Activated naive CD4-positive, alpha-beta T cell treated with anti-CD3 and anti-CD28 coated beads for 36 hours (primary cell): ENCODE measurements at places on chromosomes 7 and 10. TPM values are rescaled to one million over a fixed set of nuclear protein-coding genes. Genes with fewer than 3 reads are reported as not detected.

Gene SPDYE8
- total RNA-seq: not detected

Gene GIMAP6
- 19.2 TPM for total RNA-seq

Gene TNS3
- total RNA-seq: 0.19 TPM

Gene AMPH
- 0.07 TPM for total RNA-seq

Gene ENTPD7
- total RNA-seq: 1.2 TPM

Gene PLOD3
- 18.8 TPM for total RNA-seq

Gene SPDYE11
- total RNA-seq: not detected

Gene SPDYE1
- total RNA-seq: not detected

Gene PON3
- not detected for total RNA-seq

Gene ZNF804B
- total RNA-seq: not detected

DNA sequence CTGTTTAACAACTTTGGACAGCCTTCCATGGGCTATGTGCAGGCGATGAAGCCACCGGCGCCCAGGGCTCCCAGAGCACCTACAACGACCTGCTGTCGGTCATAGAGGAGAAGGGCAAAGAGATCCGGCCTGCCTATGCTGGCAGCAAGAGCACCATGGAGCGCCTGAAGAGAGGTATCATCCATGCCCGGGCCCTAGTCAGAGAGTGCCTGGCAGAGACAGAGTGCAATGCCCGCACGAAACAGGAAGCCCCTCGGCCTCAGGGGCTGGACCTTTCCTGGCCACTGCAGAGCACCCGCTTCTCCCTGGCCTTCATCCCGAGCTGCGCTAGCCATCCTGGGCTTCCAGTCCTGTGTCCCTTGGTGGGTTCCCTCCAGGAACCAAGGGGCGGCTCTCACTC lies 497.0 kb upstream of the PHF14 start:
- DNase-seq: no peak
- H3K4me1 ChIP-seq: no peaks in the 10 kb centered on the region
- no peak overlapping the region for H3K4me3 ChIP-seq
- H3K27ac ChIP-seq: no peak overlapping the region
- H3K27me3 ChIP-seq: no peaks in the 10 kb centered on the region

GRCh38 chr7:136441835-136442234 lies 426.6 kb upstream of the CHRM2 start:
- H3K36me3 ChIP-seq: no peaks in the 10 kb centered on the region
- no peak for DNase-seq
- no peak overlapping the region for H3K27ac ChIP-seq
- no peaks in the 10 kb centered on the region for H3K27me3 ChIP-seq
- no peaks in the 10 kb centered on the region for H3K4me1 ChIP-seq

DNA sequence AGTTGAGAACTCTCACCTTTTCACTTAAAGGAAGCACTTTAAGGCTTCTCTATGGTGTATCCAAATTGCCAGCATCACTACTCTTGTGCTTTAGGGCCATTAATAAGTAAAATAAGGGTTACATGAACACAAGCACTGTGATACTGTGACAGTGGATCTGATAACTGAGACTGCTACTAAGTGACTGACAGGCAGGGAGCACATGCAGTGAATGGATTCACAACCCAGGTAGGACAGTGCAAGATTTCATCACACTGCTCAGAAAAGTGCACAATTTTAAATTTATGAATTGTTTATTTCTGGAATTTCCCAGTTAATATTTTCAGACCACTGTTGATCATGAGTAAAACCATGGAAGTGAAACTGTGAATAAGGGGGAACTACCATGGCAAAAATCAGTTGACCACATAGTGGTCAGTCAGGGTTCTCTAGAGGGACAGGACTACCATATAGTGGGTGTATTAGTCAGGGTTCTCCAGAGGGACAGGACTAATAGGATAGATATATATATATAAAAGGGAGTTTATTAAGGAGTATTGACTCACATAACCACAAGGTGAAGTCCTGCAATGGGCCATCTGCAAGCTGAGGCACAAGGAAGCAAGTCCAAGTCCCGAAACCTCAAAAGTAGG lies 20.9 kb upstream of the CYP51A1 start:
- H3K36me3 ChIP-seq: no peaks in the 10 kb centered on the region
- no peaks in the 10 kb centered on the region for H3K4me1 ChIP-seq
- H3K27me3 ChIP-seq: no peaks in the 10 kb centered on the region
- no peak for DNase-seq
- no peak overlapping the region for H3K27ac ChIP-seq

DNA sequence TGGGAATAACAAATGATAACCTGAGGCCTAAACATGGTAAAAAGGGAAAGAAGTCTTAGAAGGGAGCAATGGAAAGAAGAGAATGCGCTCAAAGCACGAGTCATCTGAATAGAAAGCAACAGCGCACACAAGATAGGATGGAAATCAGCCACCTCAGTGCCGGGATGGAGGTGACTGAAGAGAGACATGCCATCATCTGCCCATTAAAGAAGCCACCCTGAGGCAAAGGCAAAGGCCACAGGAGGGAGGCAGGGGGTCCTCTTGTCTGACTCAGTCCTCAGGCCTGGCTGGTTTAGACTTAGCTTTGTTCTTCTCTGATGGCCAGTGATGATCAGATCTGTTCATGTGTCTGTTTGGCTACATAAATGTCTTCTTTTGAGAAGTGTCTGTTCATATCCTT lies 180.6 kb downstream of the CHCHD3 start:
- H3K4me1 ChIP-seq: peaks cover 10% of the 10 kb centered on the region
- no peak overlapping the region for H3K27ac ChIP-seq
- no peaks in the 10 kb centered on the region for H3K27me3 ChIP-seq
- H3K36me3 ChIP-seq: peaks cover 45% of the 10 kb centered on the region
- H3K4me3 ChIP-seq: no peak overlapping the region

DNA sequence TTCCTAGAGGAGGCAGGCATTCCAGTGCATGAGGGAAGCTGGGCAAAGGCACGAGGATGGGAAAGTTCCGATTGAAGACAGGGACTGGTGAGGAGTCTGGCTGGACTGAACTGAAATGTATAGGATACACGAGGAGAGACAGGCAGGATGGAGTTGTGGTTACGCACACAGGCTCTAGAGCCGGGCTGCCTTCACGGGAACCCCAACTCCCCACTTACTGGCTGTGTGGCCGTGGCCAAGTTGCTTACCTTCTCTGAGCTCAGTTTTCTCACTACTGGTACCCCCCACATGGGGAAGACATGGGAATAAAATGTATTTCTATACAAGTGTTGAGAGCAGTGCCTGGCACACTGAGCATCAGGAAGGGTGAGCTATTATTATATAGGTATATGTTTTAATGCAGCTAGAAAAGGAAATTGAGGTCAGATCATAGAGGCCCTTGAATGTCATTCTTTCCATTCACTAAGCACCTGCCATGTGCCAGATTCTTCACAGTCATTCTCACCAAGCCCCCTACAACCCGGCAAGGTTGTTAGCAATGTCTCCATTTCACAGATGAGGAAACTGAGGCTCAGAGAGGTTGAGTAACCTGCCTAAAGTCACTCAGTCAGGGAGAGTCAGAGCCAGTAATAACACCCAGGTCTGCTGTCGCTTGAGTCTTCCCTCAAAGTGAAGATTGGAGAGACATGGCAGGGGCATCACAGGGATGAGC lies 9.7 kb downstream of the CHST3 start:
- H3K27me3 ChIP-seq: no peaks in the 10 kb centered on the region
- H3K4me1 ChIP-seq: peaks cover 38% of the 10 kb centered on the region
- H3K4me3 ChIP-seq: no peak overlapping the region

- H3K36me3 ChIP-seq: no peaks in the 10 kb centered on the region
- H3K4me1 ChIP-seq: no peaks in the 10 kb centered on the region
- H3K4me3 ChIP-seq: no peak overlapping the region
- no peak for DNase-seq
- peaks cover 2% of the 10 kb centered on the region for H3K27me3 ChIP-seq
These were observed 139.8 kb upstream of the CDK13 start for GRCh38 chr7:39810204-39810642.

DNA sequence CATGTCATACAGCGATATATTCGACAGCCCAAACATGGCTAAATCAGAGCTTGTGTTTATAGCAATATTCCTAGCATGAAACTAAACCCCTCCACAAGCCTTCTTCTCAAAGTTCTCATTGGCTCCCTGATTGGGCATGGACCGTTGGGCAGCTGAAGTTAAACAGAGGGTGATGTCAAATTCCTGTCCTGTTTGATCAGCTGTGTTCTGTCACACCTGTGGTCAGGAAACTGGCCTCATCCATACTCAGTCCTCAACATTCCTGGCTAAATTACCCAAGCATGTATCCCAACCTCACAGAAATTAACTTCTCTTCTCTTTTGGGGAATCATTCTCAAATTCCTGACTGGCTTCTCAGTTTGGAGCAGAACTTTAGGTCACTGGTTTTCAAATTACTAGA lies 107.9 kb downstream of the ODAD2 start:
- DNase-seq: no peak
- no peaks in the 10 kb centered on the region for H3K36me3 ChIP-seq
- no peaks in the 10 kb centered on the region for H3K4me1 ChIP-seq

DNA sequence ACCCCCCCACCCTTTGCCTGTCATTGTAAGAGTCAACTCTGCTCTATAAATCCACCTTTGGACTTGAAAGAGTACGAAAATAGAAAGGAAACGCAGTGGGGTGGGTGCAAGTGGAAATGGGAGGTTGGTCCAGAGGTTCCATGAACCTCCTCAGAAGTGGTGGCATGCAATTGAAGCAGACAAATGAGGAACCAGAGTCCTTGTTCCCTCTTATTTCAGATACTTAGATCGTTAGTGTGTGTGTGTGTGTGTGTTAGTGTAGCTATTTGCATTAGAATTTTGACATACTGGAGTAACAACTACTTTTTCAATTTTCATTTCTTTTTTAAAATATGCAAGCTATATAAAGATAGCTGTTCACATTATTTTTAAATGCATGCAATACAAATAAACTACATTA lies 18.1 kb upstream of the TFAM start:
- H3K4me1 ChIP-seq: no peaks in the 10 kb centered on the region
- no peaks in the 10 kb centered on the region for H3K27me3 ChIP-seq
- H3K4me3 ChIP-seq: no peak overlapping the region

DNA sequence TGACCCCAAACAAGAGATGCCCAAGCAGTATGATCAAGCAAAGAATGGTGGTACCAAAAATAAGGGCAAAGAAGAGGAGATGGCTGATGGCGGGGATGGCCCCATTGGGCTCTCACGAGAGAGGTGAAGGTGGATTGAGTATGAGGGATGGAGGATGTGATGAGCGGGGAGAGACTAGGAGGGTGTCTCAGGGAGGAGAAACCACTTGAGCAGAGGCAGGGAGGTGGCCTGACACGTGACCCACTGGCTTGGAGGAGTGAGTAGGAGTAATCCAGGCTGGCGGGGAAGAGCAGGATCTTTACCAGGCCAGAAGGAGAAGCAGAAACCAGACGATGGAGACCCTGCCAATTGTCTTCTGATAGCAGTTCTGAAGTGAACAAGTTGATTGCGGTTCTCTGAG lies 33.3 kb upstream of the ATXN7L1 start:
- H3K27me3 ChIP-seq: no peaks in the 10 kb centered on the region
- H3K27ac ChIP-seq: no peak overlapping the region
- peaks cover 11% of the 10 kb centered on the region for H3K36me3 ChIP-seq
- no peak overlapping the region for H3K4me3 ChIP-seq

DNA sequence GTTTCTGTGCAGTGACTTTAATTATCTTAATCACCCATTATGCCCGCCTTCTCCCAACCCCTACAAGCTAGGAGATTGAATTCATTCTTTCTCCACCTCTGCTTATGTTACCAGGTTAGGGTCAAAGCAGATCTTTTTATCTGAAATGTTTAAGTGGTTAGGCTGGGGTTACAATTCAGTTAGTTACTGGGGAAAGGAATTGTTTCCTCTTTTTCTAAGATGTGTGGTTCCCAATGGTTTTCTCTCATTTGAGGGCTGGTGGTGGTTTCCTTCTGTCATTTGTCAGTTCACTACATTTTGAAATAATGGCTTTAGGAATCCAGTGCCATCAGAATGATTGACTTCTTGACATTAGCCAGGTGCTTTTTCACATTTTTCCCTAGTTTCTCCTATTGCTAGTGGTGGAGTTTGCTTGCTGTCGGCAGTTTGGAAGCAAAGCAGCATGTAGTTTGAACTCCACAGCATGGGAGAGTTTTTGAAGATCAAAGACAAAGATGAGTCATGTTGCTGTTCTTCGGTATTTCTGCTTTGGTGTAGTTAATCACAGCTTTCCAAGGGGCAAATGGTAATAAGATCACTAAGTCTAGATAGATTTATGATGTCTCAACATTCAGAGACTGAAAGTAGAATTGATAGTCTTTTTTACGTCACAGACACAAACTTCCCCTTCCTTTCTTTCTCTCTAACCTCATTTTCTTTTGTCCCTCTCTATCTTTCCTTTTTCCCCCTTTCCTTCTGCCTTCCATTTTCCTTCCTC lies 168.2 kb downstream of the SND1 start:
- H3K4me1 ChIP-seq: peaks cover 26% of the 10 kb centered on the region
- no peak overlapping the region for H3K4me3 ChIP-seq

DNA sequence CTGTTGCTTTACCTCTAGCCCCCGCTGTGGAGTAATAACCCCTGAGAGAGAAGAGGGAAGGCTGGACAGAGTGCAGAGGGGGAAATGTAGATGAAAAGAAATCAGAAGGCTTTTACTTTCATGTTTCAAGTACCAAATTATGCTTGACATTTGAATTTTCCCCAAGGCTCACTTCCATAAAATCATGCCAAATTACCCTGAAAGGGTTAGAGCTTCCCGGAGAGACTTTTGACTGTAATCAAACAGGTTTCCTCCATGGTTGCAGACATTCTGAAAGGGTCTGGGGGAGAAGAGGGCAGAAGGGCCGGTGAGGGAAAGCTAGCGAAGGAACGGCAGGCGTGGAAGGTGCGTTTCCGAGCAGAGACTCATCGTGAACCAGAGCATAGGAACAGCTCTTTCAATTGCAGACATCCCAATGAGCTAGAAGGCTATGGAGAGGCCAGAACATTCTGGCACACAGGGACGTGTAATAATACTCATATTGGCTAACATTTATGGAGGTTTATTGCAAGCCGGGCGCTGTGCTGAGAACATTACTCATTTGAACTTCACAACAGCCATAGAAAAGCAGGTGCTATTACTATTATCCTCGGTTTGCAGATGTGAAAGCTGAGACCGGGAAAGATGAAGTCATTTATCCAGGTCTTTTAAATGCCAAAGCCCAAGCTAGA lies 620.8 kb upstream of the AUTS2 start:
- no peak overlapping the region for H3K4me3 ChIP-seq
- no peaks in the 10 kb centered on the region for H3K4me1 ChIP-seq
- H3K27ac ChIP-seq: no peak overlapping the region
- H3K36me3 ChIP-seq: peaks cover 3% of the 10 kb centered on the region
- no peak for DNase-seq

- H3K27me3 ChIP-seq: no peaks in the 10 kb centered on the region
- H3K4me3 ChIP-seq: no peak overlapping the region
- peaks cover 16% of the 10 kb centered on the region for H3K4me1 ChIP-seq
- H3K27ac ChIP-seq: no peak overlapping the region
These were observed 26.8 kb upstream of the PSAP start for GRCh38 chr10:71877821-71878220.

- H3K4me1 ChIP-seq: no peaks in the 10 kb centered on the region
- H3K27ac ChIP-seq: no peak overlapping the region
- no peak overlapping the region for H3K4me3 ChIP-seq
These were observed 639.5 kb downstream of the LRMDA start for GRCh38 chr10:76070916-76071315.

- H3K4me3 ChIP-seq: no peak overlapping the region
- H3K36me3 ChIP-seq: no peaks in the 10 kb centered on the region
- no peak for DNase-seq
These were observed 36.9 kb downstream of the AKR1B1 start for GRCh38 chr7:134422008-134422407.

GRCh38 chr10:97519342-97519741 lies 20.6 kb downstream of the UBTD1 start:
- no peak overlapping the region for H3K4me3 ChIP-seq
- H3K27ac ChIP-seq: no peak overlapping the region
- H3K4me1 ChIP-seq: no peaks in the 10 kb centered on the region
- H3K36me3 ChIP-seq: no peaks in the 10 kb centered on the region
- no peaks in the 10 kb centered on the region for H3K27me3 ChIP-seq
